H9 (cell line): ENCODE measurements at places on chromosomes 7 and 10. TPM values are rescaled to one million over a fixed set of nuclear protein-coding genes. Genes with fewer than 3 reads are reported as not detected.

Gene SPDYE8
- total RNA-seq, result not detected in 2 replicates

DNA sequence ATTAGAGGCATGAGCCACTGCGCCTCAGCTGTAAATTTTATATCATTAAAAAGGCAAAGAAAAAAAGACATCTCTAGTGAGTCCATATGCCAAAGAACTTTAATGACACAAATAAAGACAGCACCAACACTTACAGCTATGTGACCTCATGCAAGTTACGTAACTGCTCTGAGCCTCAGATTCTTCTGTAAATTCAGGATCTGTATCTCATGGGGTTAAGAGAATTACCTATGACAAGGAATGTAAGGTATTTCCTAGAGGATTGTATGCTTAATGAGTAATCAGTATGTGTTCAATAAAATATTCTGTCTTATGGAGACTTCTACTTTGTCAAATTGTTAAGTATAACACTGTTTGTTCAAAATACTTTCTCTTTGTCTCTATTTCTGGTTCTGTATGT, 274.0 kb upstream of the GLI3 start:
- H3K27me3 ChIP-seq, result no peaks in the 10 kb centered on the region
- no peaks in the 10 kb centered on the region for H3K36me3 ChIP-seq
- H3K4me3 ChIP-seq, result no peak overlapping the region
- no peak for DNase-seq
- H3K4me1 ChIP-seq, result no peaks in the 10 kb centered on the region
- H3K27ac ChIP-seq, result no peak overlapping the region

Gene ATXN7L1
- 22.0 and 24.3 TPM in 2 replicates for total RNA-seq

- no peak overlapping the region for H3K4me3 ChIP-seq
- H3K27me3 ChIP-seq, result peaks cover 6% of the 10 kb centered on the region; the same call in 1 of the 2 replicates
- peaks cover 3% of the 10 kb centered on the region; the same call in 1 of the 2 replicates for H3K4me1 ChIP-seq
- H3K36me3 ChIP-seq, result peaks cover 2% of the 10 kb centered on the region
- no peak overlapping the region for H3K27ac ChIP-seq
Observed at GRCh38 chr7:151014950-151015349, 9.3 kb downstream of the ATG9B start.

- no peak overlapping the region for H3K27ac ChIP-seq
- H3K36me3 ChIP-seq, result no peaks in the 10 kb centered on the region
- H3K4me3 ChIP-seq, result no peak overlapping the region
- no peaks in the 10 kb centered on the region for H3K4me1 ChIP-seq
- DNase-seq, result no peak
Observed at GRCh38 chr10:106565546-106565945, 599.0 kb downstream of the SORCS1 start.

- no peaks in the 10 kb centered on the region for H3K36me3 ChIP-seq
- DNase-seq, result no peak
- no peaks in the 10 kb centered on the region for H3K27me3 ChIP-seq
- no peak overlapping the region for H3K4me3 ChIP-seq
Observed at GRCh38 chr10:46305986-46306385, 19.2 kb downstream of the ANTXRL start.

Gene DEPP1
- total RNA-seq, result 1.7 and 2.4 TPM in 2 replicates
